ENCODE measurements at places on chromosomes 3 and 15. TPM values are rescaled to one million over a fixed set of nuclear protein-coding genes. Genes with fewer than 3 reads are reported as not detected.

DNA sequence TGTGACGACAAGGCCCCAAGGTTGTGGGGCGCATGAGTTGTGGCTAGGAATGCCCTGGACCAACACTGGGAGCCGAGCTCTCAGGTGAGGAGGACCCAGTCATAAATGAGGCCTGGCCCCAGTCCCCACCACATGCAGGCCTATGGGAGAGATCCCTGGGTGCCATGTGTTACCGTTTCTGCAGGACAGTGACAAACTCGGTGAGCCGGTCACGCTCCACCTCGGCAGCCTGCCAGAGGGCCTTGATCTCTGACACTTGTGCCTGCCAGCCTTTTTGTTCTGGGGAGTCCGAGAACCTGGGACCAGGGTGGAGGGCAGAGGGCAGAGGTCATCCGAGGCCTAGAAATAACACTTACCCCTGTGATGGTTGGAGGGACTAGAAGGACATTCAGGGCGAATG, 27.7 kb upstream of the HHATL start:
- no peak overlapping the region for H3K4me3 ChIP-seq
- H3K4me1 ChIP-seq: no peaks in the 10 kb centered on the region
- no peaks in the 10 kb centered on the region for H3K27me3 ChIP-seq
- no peaks in the 10 kb centered on the region for H3K36me3 ChIP-seq
- H3K27ac ChIP-seq: no peak overlapping the region

- H3K27me3 ChIP-seq: no peaks in the 10 kb centered on the region
- no peak for DNase-seq
- no peak overlapping the region for H3K27ac ChIP-seq
Observed at GRCh38 chr3:14879211-14879874, 60.6 kb downstream of the FGD5 start.

GRCh38 chr3:109977897-109978296, 640.6 kb upstream of the DPPA4 start:
- H3K27me3 ChIP-seq: no peaks in the 10 kb centered on the region
- no peak overlapping the region for H3K4me3 ChIP-seq
- no peaks in the 10 kb centered on the region for H3K36me3 ChIP-seq

DNA sequence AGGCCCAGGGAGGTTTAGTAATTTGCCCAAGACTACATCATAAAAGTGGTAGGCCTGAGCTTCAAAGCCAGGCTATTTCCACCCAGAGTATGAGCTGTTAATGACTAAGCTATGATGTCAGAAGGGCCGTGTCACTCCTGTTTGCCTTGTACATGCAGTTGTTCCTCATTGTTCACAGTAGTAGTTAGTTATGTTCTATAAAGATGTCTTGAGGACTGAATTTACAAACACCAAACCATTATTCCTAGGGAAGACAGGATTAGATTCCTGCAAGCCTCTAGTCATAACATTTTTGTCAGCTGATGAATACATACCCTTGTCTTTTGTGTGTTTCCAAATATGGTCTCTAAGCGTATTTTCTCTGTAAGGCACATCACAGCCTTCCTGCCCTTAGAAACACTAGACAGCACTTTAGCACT, 20.9 kb upstream of the LARS2 start:
- no peaks in the 10 kb centered on the region for H3K36me3 ChIP-seq
- no peaks in the 10 kb centered on the region for H3K4me1 ChIP-seq
- H3K4me3 ChIP-seq: no peak overlapping the region
- DNase-seq: no peak

- peak overlapping the region; percentile 79 for H3K4me3 ChIP-seq
- no peak for DNase-seq
- H3K27ac ChIP-seq: no peak overlapping the region
- peaks cover 16% of the 10 kb centered on the region for H3K4me1 ChIP-seq
Observed at GRCh38 chr3:120743556-120744195, 1.1 kb downstream of the GTF2E1 start.

Gene NLGN1
- total RNA-seq: 0.37 TPM

Gene GNAT1
- total RNA-seq: not detected

GRCh38 chr3:148600440-148600839, 97.3 kb upstream of the AGTR1 start:
- H3K27me3 ChIP-seq: no peaks in the 10 kb centered on the region
- peak overlapping the region; percentile 86 for H3K27ac ChIP-seq
- H3K4me3 ChIP-seq: no peak overlapping the region

Gene CPNE9
- total RNA-seq: not detected

GRCh38 chr3:148957586-148957985, 33.8 kb upstream of the GYG1 start:
- no peak for DNase-seq
- no peak overlapping the region for H3K4me3 ChIP-seq
- no peaks in the 10 kb centered on the region for H3K4me1 ChIP-seq

- no peaks in the 10 kb centered on the region for H3K36me3 ChIP-seq
- no peak overlapping the region for H3K27ac ChIP-seq
- no peaks in the 10 kb centered on the region for H3K27me3 ChIP-seq
- no peak overlapping the region for H3K4me3 ChIP-seq
Observed at GRCh38 chr3:117165601-117166051, 456.0 kb downstream of the TUSC7 start.

- no peak for DNase-seq
- H3K27ac ChIP-seq: no peak overlapping the region
- peaks cover 10% of the 10 kb centered on the region for H3K36me3 ChIP-seq
- H3K27me3 ChIP-seq: no peaks in the 10 kb centered on the region
Observed at GRCh38 chr3:11563865-11564185, 79.9 kb downstream of the VGLL4 start.

Gene PRRT3
- total RNA-seq: 0.25 TPM

Gene REC114
- not detected for total RNA-seq

DNA sequence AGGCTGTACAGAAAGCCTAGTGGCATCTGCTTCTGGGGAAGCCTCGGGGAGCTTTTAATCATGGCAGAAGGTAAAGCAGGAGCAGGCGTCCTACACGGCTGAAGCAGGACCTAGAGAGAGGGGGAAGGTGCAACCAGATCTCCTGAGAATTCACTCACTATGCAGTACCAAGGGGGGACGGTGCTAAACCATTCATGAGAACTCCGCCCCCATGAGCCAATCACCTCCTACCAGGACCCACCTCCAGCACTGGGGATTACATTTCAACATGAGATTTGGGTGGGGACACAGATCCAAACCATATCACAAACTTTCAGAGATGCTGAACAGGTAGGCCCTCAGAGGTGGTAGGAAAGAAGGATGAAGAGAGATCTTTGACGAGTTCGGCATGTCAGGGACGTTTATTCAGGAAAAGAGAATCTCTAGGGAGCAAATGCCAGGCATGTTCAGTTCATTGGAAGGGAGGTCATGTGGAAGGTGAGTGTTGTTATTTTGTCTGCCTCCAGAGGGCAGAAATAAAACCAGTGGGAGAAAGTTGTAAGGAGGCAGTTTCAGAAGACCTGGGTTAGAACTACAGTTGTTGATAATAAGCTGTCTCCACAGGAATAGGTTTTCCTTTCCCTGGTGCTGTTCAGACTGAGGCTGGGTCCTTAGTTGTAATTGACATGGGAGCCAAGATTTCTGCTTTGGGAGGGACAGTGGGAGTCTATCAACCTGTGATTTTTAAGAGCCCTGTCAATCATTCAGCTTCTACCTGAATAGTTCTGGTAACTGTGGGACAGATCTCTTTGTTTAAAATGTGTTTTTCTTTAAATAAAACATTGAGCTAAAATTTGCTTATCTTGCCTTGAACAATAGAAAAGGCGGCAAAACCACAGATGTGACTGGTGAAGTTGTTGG, 4.3 kb upstream of the FNDC3B start:
- DNase-seq: no peak
- H3K27ac ChIP-seq: no peak overlapping the region
- no peaks in the 10 kb centered on the region for H3K27me3 ChIP-seq
- H3K4me3 ChIP-seq: no peak overlapping the region
- H3K4me1 ChIP-seq: peaks cover 2% of the 10 kb centered on the region

DNA sequence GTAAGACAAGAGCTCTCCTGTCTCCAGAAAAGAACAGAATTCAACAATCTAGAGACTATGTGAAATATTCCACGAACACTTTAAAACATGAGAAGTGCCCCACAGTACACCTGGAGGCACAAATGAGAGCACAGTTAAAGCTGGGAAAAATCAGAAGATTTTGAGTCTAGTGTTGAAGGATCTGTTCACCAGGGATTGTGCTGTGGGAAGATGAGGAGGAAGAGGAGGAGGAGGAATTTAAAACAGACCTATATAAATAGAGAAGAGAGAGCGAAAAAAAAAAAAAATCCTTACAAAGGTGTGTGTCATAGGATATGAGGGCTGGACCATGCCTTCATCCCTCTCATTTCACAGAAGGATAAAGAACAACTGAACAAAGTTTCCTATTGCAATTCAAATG, 361.0 kb upstream of the SEMA6D start:
- no peak overlapping the region for H3K27ac ChIP-seq
- H3K4me3 ChIP-seq: no peak overlapping the region
- no peaks in the 10 kb centered on the region for H3K4me1 ChIP-seq
- H3K27me3 ChIP-seq: no peaks in the 10 kb centered on the region
- DNase-seq: no peak
- H3K36me3 ChIP-seq: no peaks in the 10 kb centered on the region

- peak overlapping the region; percentile 51 for H3K27ac ChIP-seq
- H3K36me3 ChIP-seq: no peaks in the 10 kb centered on the region
- H3K4me1 ChIP-seq: no peaks in the 10 kb centered on the region
- no peaks in the 10 kb centered on the region for H3K27me3 ChIP-seq
- no peak for DNase-seq
- H3K4me3 ChIP-seq: no peak overlapping the region
Observed at GRCh38 chr3:100602506-100603444, 6.6 kb upstream of the ADGRG7 start.

GRCh38 chr3:113954091-113954685, 6.4 kb downstream of the ZDHHC23 start:
- no peak overlapping the region for H3K27ac ChIP-seq
- H3K4me3 ChIP-seq: no peak overlapping the region
- peaks cover 2% of the 10 kb centered on the region for H3K4me1 ChIP-seq
- no peak for DNase-seq

Gene EPHB1
- total RNA-seq: 0.23 TPM

GRCh38 chr15:99677540-99678134, 55.6 kb downstream of the LYSMD4 start:
- H3K27me3 ChIP-seq: no peaks in the 10 kb centered on the region
- H3K27ac ChIP-seq: no peak overlapping the region
- peaks cover 4% of the 10 kb centered on the region for H3K36me3 ChIP-seq
- H3K4me3 ChIP-seq: no peak overlapping the region
- no peak for DNase-seq

DNA sequence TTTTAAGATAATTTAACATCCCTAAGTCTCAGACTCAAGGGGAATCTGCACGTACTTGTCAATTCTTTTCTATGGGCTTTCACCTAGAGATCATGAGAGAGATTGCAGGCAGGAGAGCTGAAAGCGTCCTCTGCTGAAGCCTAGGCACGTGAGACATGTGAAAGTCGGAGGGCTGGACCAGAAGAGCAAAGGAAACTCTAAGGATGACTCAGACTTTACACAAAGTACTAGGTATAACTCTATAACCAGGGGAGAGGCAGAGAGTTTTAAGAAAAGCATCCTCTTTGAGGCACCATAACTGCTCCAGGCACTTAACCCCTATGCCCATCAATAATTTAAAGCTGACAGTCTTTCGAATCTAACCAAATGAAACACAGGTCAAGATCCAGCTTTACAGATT, 436.6 kb downstream of the VGLL3 start:
- no peak for DNase-seq
- no peaks in the 10 kb centered on the region for H3K27me3 ChIP-seq
- no peak overlapping the region for H3K27ac ChIP-seq

Gene NANOGP8
- not detected for total RNA-seq

Gene CFAP100
- total RNA-seq: not detected

DNA sequence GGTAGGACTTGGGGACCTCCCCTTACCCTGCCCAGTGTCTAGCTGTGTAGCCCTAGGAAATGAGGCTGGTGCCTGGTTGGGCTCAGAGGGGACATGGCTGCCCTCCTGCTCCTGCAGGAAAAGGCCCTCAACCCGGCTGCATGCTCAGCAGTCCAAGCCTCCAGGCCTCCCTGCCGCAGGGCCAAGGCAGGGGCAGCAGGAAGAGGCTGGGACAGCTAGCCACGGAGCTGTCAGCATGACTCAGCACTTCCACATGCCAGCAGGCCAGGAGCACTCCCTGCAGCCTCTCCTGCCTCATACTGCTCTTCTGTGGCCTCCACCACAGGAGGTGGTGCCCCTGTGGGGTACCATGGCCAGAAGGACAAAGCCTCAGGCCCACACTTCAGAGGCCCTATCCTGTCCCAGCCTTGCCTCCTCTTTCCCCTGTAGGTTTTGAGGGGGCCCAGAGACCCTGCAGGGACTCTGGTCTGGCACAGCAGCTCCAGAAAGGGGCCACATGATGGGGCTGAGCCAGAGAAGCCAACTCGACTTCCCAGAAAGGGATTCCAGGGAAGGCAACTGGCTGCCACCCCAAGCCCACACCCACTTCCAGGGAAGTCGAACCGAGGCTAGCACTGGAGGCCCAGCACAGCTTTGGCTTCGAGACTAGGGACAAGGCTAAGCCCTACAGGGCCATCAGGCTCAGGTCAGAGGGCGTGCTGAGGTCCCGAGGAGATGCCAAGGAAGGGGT, 19.5 kb downstream of the TKT start:
- H3K27ac ChIP-seq: peak overlapping the region; percentile 12
- peaks cover 21% of the 10 kb centered on the region for H3K4me1 ChIP-seq
- peak; percentile 76 for DNase-seq
- H3K4me3 ChIP-seq: no peak overlapping the region
- no peaks in the 10 kb centered on the region for H3K27me3 ChIP-seq

- H3K27me3 ChIP-seq: no peaks in the 10 kb centered on the region
- H3K4me1 ChIP-seq: no peaks in the 10 kb centered on the region
- no peaks in the 10 kb centered on the region for H3K36me3 ChIP-seq
- no peak for DNase-seq
- no peak overlapping the region for H3K4me3 ChIP-seq
- no peak overlapping the region for H3K27ac ChIP-seq
Observed at GRCh38 chr3:121979246-121979645, 42.8 kb downstream of the ILDR1 start.

- H3K36me3 ChIP-seq: no peaks in the 10 kb centered on the region
- no peak for DNase-seq
- H3K4me1 ChIP-seq: no peaks in the 10 kb centered on the region
- no peaks in the 10 kb centered on the region for H3K27me3 ChIP-seq
Observed at GRCh38 chr3:150341891-150342290, 66.2 kb upstream of the TSC22D2 start.

DNA sequence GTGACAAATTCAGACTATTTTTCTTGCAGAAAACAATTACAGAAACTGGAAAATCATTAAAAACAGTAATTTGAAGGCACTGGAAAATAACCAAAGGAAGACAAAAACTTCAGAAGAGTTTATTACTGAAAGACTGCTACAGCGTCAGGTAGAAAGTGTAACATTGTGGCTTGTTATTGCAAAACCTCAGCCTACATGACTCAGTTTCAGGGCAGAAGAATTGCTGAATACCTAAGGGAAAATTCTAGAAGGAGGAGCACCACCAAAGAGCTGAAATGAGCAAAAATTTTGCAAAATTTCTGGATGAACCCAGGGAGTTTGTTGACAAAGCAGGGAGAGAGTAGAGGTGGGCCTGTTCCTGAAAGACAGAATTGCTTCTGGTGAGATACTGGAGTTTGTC, 219.6 kb downstream of the C3orf38 start:
- no peak overlapping the region for H3K4me3 ChIP-seq
- H3K27ac ChIP-seq: no peak overlapping the region
- no peaks in the 10 kb centered on the region for H3K4me1 ChIP-seq
- no peaks in the 10 kb centered on the region for H3K36me3 ChIP-seq

Data from liver (tissue), 10 donors.